ENCODE measurements at places on chromosomes 16 and 17.

DNA sequence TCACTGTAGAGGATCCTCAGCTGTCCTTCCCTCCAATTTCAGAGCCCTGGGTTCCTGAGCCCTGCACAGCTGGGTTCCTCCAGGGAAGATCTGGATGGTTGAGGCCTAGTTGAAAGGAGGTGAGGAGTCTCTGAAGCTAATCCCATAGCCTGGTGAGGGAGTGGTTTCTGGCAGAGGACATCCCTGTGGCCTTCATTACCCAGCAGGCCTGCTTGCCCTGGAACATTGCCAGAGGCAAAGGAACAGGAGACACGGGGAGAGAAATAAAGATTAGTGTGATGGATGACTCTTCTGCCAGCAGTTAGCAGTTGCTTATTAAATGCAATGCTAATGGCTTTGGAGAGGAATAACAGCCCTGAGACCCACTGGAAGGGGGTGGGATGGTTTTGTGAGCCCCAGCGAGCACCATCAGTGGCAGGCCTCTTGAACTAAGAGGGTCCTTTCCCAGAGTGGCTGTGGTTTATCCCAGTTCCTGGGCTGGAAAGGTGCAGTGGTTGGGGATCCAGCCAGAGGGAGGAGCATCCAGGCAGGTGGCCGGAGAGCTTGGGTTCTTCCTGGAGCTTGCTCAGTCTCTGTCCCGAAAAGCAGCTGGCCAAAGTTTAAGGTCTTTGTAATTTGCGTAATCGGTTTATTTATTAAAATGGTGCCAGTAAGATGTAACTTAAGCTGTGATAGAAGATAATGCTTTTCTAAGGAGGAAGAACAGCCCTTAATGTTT is 209.7 kb downstream of the CCDC182 start:
- DNase-seq = no peak

GRCh38 chr17:17030515-17031211 is 11.6 kb upstream of the MPRIP start:
- no peak for DNase-seq

DNA sequence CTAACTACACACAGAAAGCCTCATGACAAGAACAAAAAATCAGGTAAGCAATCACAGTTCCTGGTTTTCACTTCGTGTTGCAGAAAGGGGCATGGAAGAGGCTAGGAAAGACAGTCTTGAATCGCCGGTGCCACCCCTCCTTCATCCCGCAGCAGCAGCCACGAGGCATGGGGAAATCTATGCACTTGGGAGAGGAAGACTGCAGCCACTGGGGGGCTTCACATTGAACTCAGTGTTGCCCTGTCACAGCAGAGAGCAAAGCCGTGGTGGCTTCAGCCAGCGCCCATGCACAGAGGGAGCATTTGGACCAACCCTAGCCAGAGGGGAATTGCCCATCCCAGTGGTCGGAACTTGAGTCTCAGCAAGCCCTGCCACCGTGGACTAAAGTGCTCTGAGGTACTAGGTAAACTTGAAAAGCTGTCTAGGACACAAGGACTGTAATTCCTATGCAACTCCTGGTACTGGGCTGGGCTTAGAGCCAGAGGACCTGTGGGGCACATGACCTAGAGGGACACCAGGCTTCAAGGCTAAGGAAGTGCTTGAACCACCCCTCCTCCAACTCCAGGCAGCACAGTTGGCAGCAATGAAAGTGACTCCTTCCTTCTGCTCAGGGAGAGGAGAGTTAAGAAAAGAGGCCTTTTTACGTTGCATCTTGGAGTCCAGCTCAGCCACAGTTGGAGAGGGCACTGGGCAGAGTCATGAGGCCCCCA is 35.2 kb upstream of the ATP2C2 start:
- no peak for DNase-seq

DNA sequence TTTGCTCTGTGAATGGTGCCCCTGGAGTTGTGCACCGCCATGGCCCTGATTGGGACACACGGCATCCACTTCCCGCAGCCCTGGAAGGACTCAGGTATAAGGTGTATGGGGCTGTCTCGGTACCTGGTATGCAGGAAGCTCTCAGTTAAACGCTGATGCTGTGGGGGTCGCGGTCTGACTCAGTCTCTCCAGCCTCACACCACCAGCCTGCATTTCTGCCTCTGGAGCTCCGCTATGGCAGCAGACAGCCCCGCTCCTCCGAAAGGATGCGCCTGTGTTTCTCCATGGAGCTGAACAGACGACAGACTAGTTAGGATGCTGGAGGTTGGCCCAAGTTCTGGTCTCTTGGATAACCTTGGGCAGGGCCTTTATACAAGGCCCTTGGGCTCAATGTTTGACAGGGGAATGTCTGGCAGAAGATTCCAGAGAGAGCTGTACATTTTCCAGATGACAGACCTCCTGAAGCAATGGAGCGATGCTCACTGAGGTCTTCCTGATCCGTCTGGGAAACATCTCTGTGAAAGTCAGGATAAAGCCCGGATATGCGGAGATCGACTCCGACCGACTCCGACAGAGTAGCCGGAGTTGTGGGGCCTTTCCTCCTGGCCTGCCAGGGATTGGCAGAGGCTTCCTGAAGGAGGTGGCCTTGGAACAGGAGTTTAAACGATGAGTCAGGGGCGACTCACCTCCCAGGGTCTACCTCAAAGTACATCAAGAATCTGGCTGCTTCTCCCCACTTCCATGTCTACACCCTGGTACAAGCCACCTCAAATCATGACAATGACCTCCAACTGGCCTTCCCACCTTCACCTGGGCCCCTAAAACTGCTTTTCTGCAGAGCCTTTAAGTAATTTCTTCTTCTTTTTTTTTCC is 21.9 kb upstream of the BCAR1 start:
- DNase-seq = no peak

DNA sequence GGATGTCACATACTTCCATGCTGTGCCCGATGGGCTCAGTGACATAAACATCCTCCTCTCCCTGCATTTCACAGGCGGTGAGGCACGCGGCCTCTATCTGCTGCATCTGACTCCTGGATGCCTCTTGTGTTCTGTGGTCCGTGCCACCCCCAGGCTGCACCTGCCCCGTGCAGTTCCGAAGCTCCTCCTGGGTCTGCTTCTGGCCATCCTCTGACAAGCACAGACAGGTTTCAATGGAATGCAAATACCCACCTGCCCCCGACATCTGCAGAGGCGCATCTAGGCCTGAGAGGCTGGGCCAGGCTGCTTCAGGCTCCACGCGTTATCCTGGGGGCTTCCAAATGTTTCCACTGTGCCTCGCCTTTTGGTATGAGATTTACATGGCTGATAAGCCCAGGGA is 46.3 kb upstream of the DNAH17 start:
- DNase-seq = no peak

DNA sequence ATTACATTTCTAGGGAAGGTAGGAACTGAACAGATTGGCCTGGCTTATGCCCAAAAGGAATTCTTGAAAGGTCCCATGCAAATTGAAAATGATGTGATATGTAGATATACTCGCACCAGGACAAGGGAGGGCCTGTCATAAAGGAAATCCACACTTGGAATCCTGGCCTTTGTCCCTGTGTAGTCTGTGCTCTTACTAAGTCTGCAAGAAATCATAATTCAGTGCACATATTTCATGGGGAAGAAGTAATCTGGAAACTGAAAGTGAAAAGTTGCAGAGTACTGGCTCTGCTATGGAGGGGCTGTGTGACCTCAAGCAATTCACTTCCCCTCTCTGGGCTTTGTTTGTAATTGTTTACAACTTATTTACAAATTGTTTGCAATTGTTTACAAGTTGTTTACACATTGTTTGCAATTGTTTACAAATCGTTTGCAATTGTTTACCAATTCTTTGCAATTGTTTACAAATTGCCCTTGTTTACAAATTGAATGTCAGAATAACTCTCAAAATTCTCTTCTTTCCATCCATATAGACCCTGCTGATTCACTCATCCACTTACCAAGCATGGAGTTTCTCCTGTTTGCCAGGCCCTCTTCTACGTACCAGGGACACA is 12.9 kb downstream of the SCNN1G start:
- DNase-seq = no peak

DNA sequence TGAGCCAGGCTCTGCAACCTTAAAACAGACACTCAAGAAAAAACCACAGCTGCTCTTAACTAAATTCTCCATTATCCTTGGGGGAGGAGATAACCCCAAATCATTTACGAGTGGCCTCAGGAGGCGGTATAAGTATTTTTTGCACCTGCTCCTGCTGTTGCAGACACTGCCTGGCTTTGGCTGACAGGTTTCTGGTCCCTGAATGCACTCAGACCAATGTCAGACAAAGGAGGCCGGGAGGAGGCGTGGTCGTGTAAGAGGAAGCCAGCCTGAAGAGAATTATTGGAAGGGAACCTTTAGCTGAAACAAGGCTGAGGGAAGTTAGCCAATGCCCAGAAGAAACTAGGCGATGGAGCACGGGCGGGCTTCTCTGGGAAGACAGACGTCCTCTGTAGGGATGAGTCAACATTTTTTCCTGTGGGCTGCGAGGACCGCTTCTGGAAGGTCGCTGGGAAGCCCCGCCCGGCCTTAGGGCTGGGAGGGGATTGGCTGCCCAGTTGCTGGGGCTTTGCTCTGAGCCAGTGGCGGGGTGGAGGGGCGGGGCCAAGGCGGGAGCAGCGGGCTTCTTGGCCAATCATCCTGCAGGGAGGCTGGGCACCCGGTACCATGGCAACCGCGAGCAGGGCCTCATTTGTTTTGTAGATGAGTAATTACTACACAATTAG is 82.3 kb downstream of the CCDC182 start:
- DNase-seq = no peak

DNA sequence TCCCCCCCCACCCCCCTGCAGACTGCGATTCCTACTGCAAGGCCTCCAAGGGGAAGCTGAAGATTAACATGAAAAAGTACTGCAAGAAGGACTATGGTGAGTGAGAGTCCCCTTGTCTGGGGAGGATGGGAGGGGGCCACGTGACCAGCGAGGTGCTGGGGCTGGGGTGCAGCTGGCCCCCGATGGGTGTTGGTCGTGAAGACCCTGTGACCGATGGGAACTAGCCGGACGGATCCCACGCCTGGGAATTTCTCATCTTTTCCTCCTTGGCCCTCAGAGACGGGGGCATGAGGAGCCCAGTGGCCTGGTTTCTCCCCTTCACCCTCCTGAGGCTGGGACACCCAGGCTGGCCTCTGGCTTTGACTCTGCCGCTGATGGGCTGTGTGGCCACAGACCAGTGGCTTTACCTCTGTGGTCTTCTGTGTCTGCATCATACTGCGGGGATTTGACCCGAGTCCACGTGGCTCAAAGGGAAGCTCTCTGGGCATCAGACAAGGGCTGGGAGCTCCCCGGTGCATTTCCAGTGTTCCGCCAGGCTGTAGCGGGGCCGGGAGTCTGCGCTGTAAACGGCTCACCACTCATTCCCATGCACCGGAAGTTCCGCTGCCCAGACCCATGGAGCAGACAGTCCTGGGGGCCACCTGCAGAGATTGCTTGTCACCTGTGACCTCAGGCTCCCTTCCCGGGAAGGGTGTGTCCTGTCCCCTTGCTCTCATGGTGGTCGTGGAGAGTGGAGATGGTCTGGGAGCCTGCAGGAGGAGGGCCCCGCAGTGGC is 200.0 kb downstream of the NTN1 start:
- DNase-seq = no peak

DNA sequence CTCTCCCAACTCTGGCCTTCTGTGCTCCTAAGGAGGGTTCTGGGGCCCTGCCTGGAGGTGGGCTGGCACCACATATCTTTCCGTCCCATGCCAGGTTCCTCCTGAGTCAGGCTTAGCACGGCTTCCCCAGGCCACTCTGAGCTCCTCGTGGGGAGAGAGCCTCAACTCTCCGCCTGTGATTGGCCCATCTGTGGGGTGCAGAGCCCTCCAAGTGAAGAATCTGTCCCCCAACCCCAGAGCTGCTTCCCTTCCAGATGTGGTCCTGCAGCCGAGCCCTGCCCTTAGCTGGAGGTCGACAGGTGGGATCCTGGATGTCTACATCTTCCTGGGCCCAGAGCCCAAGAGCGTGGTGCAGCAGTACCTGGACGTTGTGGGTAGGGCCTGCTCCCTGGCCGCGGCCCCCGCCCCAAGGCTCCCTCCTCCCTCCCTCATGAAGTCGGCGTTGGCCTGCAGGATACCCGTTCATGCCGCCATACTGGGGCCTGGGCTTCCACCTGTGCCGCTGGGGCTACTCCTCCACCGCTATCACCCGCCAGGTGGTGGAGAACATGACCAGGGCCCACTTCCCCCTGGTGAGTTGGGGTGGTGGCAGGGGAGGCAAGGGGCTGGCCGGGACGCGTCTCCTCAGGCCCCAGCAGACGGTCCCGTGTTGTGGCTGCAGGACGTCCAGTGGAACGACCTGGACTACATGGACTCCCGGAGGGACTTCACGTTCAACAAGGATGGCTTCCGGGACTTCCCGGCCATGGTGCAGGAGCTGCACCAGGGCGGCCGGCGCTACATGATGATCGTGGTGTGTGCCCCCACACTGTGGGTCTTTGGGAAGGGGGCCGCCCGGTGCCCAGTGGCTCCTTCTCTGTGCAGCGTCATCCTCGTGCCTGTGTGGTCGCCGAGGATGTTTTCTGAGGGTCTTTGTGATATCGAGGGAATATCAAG is 6.9 kb downstream of the GAA start:
- no peak for DNase-seq

- DNase-seq = no peak
Observed at GRCh38 chr17:27355419-27355818, 61.5 kb downstream of the WSB1 start.

GRCh38 chr16:88967830-88968588 is 9.0 kb downstream of the CBFA2T3 start:
- no peak for DNase-seq

GRCh38 chr16:66460703-66461102 is 33.6 kb downstream of the BEAN1 start:
- DNase-seq = no peak

- no peak for DNase-seq
Observed at GRCh38 chr17:81557276-81558114, 5.3 kb upstream of the FAAP100 start.

- no peak for DNase-seq
Observed at GRCh38 chr17:66517336-66518009, 215.1 kb downstream of the PRKCA start.

GRCh38 chr17:58268774-58269556 is 11.8 kb downstream of the MPO start:
- DNase-seq = no peak

DNA sequence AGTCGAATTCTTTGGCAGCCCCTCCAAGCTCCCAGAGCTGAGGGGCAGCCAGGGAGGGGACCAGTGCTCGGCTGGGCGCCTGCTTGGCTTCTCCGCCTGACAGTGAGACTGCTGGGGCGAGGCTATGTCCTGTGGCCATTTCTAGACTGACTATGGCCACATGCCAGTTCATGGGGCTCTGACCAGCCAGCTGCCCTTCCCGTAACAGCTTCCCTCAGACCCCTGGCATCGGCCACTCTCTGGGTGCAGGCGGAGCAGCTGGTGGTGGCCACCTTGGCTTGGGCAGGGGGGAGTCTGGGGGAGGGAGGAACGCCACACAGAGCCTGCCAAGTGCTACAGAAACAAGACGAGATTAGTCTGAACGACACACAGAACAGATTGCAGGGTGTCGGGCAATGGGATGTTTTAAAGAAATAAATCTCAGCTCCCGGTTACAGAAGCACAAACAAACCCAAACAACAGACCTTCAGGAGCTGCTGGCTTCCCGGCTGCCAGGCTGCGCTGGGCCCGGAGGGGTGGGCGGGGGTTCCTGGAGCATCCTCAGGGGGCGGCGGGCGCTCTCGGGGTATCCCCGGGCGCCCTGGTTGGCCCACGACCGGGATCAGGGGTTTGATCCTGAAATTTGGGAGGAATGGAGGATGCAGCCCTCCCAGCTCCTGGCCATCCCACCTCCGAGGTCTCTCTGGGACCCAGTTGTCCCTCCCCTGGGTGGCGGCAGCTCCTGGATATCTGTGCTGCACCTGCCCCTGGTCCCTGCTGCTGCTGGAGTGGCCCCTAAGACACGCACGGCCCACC is 34.5 kb downstream of the TBC1D16 start:
- DNase-seq = no peak

Data from stimulated activated CD4-positive, alpha-beta T cell treated with anti-CD3 and anti-CD28 coated beads, TNF-alpha, amount 100 ng/mL, for 1 hour (primary cell).